Sciatic nerve (tissue), 2 donors: ENCODE measurements at places on chromosomes 6 and 20. TPM values are rescaled to one million over a fixed set of nuclear protein-coding genes. Genes with fewer than 3 reads are reported as not detected.

IRF4 gene
- 4.7 TPM for total RNA-seq

HLA-DRB1 gene
- total RNA-seq: 82.1 TPM

FILIP1 gene
- 40.2 TPM for total RNA-seq

NR2E1 gene
- not detected for total RNA-seq

RHAG gene
- 2.9 TPM for total RNA-seq

SLC22A2 gene
- not detected for total RNA-seq

C6orf52 gene
- 1.1 TPM for total RNA-seq

PPARD gene
- total RNA-seq: 26.7 TPM

TULP1 gene
- not detected for total RNA-seq

DNA sequence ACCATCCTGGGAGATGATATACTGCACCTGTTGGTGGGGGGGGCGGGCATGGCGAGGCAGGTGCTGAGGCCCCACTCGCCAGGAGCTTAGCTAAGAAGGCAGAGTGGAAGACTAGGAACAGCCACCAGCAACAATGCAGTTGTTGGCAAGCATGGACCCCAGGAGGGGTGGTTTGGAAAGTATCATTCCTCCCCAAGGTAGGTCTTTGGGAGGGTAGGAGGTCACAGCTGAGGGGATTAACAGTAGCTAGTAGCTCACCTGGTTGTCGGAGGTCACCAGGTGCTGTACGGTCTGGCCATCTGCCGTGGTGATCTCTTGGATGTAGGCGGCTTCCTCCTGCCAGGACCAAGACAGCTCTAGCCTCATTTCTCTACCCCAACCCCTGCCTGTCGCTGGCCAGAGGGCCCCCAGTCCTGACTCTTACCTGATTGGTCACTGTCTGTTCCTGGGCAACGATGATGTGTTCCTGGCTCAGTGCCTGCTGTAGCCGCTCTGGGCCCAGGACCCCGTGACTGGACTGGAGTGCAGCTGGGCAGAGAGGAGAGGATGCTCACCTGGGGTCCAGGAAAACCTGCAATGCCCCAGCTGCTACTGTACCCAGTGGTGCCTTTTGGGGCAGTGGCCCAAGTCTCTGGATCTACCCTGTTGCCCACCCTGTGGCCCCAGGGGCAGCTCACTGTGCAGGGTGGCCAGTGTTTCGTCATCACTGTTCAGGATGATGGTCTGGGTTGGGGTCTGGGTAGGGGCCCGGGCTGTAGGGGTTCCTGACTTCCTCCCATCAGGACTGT lies 15.3 kb downstream of the PCIF1 start:
- no peak for DNase-seq

DNA sequence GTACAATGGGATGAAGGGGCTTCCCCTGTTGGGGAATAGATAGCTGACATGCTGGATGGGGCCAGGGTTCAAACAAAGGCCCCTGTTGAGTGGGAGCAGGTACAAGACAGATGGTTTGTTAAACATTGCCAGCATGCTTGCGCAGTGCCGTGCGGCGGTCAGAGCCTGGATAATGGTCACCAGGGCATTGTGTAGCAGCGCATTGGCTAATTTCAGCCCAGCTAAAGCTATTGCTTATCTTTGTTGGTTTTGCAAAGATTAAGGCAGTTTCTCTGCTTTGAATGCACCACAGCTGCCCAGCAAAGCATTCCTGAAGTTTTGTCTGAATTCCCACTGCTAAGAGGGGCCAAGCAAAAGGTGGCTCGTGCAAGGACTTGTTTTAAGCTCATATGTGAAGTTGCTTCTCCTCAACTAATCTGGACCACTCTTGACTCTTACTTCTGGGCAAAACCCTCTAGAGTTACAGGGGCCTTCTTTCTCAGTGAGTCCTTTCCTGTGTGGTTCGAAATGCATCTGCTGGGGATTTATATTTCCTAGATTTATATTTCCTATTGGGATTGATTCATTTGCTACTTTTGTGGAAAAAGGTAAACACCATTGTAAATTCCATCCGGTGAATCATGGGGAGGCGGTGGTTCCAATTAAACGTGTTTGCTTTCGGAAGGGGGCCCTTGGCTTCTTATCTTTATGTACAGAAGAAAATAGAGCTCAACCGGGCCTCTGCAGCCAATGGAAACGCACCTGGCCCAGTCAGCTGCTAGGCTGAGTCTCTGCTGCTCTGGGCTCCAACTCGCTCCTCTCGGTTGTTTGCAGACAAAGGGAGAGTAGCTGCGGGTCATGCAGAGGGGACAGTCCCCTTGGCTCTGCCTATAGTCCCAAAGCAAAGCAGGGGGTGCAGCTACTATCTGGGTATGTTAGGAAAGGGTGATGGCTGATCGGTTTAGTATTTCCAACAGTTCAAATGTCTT lies 72.1 kb downstream of the FOXA2 start:
- no peak for DNase-seq

GRCh38 chr6:113011801-113012200 lies 664.7 kb downstream of the RFPL4B start:
- no peak for DNase-seq

- DNase-seq: no peak
Measured at GRCh38 chr6:42817907-42818306, 36.1 kb downstream of the BICRAL start.

DNA sequence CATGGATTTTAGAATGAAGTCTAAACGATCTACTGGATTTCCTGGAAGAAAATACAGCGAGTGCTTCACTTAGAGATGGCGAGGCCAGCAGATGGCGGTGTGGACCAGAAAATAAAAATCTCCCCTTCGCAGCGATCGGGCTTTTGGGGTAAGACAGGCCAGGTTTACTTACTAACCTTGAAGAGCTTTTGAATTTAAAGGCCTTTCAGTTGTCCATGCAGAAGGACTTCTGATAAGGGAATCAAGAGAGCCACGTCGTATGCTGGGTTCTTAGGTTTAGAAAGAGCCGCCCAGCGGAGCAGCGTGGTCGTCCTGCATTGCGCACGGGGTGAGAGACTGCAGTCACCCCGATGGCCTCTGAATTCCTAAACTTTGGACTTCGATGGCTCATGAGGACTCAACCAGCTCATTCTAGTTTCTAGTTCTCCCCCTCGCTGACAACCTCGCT lies 125.2 kb upstream of the RALGAPA2 start:
- peak; percentile 77 for DNase-seq

DNA sequence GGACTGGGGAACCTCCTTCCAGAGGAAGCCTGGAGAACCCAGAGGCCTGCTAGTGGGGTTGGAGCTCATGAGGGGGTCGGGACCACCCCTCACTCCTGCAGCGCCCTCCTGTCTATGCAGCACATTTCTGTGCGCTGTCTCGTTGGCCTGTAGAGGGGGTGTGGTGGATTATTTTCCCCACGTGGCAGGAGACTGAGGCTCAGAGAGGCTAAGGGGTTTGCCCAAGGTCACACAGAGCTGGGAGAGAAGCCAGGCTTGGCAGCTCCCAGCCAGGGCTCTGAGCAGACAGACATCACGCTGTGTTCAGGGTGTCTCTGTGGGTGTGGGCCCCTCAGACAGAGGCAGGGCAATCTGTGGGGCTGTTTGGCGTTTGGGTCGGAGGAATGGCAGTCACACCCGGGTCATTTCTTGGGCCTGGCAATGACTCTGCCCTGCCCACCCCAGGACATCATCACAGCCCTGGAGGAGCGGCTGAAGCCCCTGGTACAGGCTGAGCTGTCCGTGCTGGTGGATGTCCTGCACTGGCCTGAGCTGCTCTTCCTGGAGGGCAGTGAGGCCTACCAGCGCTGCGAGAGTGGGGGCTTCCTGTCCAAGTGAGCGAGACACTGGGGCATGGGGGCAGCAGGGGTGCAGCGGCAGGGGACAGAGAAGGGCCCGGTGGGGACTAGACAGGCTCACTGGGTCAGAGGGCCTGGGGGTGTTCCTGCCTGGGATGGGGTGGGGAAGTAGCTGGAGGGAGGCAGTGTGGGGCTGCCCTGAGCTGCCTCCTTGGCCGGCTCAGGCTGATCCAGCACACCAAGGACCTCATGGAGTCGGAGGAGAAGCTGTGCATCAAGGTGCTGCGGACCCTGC lies 27.7 kb downstream of the UQCC2 start:
- DNase-seq: no peak

DNA sequence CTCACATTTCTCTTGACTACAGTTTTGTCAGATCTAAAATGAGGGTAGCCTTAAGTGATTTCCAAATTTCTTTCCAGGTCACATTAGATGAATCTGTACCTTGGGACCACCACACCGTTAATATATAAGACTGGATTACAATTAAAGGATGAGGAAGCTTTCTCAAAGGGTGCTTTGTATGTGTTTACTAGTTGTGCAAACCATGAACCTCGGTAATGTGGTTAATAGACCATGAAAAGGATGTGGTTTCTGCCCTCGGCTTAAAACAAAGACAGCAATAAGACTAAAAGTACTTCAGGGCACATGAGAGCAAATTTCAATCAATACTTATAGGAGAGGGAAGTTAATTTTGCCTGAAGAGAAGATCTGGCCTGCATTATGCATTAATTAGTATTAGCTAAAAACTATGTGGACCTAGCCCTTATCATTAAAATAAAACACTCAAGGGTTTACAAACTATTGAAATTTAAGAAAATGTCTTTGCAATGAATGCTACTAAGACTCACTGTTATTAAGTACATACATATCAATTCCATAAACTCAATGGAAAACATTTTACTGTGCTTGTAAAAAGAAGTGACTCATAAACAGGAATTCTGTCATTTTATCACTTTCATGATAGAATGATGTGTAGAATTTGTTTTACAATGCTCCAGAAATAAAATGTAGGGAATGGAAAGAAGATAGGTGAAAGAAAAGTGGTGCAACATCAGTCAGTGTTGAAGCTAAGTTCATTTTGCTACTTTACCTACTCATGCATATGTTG lies 936 bp upstream of the TMX4 start:
- DNase-seq: no peak

- no peak for DNase-seq
Measured at GRCh38 chr6:122365775-122366403, 33.6 kb upstream of the HSF2 start.

DNA sequence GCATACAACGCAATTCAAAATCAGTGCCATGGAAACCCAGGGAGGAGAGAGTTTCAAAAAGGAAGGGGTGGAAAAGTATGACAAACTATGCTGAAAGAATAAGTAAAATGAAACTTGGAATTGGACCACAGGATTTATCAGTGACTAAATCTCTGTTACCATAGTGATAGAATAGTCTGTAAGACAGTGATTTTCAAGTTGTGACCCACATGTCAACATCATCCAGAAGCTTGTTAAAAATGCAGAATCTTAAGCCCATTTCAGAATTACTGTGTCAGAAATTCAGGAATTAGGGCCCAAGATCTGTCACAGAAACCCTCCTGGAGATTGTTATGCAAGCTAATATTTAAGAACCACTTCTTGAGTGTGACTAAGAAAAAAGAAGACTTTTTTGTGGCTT lies 417.7 kb upstream of the JAG1 start:
- no peak for DNase-seq
